ENCODE measurements at places on chromosomes 12 and 14.
A peak's percentile ranks its signal among the peaks of the same experiment; 100 is the strongest.

- no peak for DNase-seq
These were observed 173.2 kb downstream of the BRMS1L start for GRCh38 chr14:35999294-35999693.

DNA sequence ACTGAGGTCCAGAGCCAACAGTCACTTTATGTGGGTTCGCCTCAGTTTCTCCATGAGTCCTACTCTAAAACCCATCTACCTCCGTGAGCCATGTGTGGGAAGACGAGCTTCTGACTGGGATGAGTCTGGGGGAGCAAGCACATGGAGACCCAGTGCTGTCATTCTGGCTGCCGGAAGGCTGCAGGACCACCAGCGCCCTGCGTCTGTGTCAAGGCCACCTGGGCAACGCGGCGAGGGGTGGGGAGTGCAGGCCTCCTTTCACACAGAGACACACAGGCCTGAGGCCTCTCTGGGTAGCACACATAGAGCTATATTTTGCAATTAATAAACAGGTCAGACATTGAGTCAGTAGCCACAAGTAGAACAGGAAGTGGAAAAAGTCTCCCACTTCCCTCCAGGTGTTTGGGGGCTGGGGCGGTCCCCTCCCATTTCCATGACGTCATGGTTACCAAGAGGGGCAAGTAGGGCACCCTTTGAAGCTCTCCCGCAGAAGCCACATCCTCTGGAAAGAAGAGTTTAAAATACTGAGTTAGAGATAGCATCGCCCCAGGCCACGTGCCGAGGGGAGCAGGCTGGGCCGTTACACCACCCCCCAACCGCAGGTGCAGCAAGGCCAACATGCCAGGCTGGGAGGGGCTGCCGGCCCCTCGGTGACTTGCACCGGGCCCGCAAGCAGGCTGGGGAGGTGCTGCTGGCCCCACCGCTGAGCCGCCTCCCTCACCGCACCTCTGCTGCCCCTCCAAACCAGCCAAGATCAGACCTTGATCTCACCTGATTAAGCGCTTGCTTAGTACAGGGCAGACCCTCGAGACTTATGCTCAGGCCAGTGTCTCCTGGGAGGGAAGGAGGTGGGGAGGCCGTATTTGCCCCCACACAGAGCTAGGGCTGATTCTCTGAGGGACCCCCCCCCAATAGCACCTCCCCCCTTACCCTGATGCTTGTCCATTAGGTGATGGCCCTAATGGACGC lies 32.7 kb downstream of the DAD1 start:
- DNase-seq, result peak; percentile 52

DNA sequence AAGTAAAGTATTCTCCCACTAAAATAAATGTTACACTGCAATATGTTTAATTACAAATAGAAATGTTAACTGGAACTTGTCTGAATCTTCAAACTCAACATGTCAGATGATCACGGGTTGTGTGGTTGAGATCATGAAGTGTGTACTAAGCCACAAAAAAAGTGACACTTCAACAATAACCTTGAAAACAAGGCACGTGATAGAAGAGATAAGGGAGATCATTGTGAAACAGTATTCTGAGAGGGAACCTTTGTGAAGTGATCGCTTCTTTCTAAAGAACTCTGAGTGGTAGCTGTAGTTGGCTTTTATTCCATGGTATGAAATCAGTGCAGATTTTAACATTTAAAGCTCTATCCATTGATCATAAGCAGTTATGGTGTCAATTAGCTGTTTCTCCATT lies 60.0 kb downstream of the LIN52 start:
- no peak for DNase-seq

GRCh38 chr12:115697340-115697739 lies 580.2 kb downstream of the MED13L start:
- no peak for DNase-seq

GRCh38 chr14:32469388-32470160 lies 140.5 kb downstream of the AKAP6 start:
- no peak for DNase-seq

DNA sequence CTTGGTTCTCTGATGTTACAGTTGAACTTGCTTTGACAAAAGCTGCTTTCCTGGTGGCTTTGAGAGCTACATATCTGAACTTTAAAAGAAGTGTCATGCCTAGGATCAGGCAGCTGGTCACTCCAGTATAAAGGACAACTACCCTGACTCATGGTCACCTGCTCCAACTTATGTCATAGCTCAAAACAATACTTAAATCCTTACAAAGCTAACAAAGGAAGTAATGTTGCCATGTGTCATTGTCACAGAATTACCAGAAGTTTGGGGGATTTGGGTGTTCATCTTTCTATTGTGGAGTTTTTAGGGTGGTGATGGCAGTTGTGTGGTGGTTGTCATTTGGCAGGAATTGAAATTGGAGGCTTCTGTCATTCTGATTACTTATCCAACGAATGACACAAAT lies 1.8 kb upstream of the TCP11L2 start:
- no peak for DNase-seq

DNA sequence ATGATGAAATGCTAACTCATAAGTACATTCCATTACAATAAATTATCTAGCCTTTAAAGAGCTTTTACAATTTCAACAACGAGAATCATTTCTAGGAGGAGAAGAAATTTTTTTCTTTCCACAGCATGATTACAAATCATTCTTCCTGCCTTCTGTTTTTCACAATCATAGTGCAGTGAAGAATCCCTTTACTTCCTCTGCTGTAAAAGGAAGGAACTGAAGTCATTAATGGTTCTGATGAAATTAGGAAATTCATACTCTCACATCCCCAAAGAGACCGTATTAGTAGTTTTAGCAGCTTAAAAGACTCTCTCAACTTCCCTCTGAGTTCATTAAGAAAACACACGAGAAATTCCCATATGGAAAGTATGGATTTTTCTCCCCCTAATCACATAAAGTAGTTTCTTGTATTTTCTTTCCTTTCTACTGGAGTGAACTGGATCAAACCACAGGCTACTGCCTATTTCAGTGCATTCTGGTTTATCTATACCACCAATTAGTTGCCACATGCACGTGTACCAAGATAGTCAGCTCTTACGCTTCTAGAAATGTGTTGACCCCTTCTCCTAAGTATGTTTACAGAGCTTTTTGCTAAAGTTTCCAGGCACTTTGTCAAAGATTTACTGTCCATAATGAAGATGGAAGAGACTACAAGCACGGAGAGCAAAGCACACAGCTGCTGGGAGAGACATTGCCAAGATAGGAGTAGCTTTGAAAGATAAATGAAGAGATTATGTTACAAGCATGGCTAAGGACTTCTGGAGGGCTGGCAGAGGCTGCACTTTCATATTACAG lies 58.9 kb upstream of the KITLG start:
- no peak for DNase-seq

- peak; percentile 53 for DNase-seq
These were observed at the start of gene INSM2 for GRCh38 chr14:35533357-35534207. Gene INSM2 (plus strand): TSS chr14:35534164. CDS start chr14:35534253, 89 bp downstream.

- peak; percentile 81 for DNase-seq
These were observed 5.9 kb upstream of the SIVA1 start for GRCh38 chr14:104746934-104747481.

DNA sequence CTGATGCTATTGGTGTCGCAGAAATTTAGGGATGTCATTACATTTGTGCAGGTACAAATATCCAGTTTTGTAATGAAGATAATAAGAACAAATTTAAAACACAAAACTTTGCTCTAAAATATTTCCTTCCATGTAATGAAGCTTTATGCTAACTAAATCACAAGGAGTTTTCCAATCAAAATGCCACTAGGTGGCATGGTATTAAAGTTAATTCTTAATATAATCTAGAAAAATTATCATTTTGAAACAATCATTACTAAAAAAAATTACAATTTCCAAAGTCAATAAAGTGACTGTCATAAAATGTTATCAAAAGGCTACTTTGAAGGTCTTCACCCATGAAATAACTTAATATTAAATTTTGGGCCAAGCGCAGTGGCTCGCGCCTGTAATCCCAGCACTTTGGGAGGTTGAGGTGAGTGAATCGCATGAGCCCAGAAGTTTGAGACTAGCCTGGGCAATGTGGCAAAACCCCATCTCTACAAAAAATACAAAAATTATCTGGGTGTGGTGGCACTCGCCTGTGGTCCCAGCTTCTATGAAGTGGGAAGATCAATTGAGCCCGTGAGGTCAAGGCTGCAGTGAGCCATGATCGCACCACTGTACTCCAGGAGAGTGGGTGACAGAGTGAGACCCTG lies 77.4 kb downstream of the KIF21A start:
- no peak for DNase-seq

DNA sequence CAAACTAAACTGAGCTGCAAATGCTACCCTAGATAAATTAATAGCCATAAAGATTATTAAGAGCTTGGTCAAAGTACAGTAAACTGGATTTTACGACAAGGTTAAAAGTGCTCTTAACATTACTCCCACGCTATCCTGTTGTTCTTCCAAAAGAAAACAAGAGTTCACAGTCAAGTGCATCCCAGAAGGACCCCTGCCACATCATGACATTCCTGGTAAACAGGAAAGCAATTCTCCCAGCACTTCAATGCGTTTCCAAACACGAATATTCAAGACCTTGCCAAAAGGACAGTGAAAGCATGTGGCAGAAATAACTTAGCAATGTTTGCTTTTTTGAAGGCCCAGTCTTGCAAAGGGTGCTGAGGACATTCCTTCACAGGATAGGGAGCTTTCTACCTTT lies 11.2 kb downstream of the SPRING1 start:
- no peak for DNase-seq

DNA sequence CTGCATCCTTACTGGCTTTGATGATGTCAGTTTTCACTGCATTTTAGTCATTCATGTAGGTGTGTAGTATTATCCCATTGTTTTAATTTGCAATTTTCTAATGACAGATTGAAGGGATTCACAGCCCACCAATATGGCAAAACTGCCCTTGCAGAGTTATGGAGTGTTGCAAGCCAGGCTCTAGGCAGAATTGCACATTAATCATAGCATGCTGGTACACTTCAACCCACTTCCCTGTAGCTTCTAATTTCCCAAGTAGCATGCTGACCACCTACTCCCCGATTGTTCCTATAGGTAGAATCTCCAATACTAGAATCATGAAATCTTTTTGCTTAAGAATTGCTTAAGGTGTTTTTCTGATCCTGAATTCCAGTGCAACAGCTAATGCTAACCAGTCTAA lies 5.2 kb upstream of the RNASE6 start:
- DNase-seq, result no peak

DNA sequence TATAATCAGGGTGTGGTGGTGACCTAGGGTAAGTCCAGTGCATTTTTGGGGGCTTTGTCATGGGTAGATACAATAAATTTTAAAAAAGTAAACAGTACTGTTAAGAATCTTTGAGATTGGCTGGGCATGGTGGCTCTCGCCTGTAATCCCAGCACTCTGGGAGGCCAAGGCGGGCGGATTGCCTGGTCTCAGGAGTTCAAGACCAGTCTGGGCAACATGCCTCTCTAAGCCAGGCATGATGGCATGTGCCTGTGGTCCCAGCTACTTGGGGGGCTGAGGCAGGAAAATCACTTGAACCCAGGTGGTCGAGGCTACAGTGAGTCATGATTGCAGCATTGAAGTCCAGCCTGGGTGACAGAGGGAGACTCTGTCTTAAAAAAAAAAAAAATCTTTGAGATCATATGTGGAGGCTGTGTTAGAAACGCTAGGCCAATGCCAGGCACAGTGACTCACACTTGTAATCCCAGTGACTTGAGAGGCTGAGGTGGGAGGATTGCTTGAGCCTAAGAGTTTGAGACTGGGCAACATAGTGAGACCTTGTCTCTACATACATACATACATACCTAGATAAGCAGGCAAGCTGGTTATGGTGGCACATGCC lies 67.7 kb downstream of the PRKCH start:
- no peak for DNase-seq

DNA sequence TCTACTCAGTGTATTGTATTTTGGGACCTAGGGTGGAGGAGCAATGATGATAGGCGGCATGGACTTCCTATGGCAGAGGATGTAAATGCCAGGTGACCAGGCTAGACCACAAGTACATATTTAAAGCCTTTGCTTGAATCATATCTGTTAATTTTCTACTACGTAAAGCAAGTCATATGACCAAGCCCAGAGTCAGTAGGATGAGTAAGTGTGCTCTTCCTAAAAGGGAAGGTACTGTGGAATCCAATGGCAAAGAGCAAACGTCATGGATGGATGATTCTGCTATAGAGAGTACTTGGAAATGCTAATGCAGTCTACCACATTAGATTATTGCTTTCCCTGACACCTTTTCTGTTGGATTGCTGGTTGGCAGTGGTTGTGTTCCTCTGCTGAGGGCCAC lies 16.8 kb downstream of the GPATCH2L start:
- DNase-seq, result no peak

- DNase-seq, result no peak
These were observed 68.9 kb upstream of the BBS10 start for GRCh38 chr12:76417116-76417515.

DNA sequence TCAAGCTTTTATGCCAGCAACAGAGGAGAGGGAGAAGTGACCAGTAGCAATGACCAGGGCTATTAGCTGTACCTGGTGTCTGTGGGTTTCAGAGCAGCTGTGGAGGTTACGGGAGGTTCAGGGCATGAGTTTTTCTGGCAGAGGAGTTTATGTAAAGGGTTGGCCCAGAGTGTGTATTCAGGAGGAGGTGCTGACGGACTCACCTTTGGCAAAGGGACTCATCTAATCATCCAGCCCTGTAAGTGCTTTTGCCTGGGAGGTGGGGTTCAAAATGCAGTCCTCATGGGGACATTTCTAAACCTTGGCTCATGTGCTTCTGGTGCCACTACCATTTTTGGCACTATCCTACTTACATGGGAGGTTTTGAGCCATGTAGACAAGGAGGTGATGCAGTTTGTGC lies 95.3 kb downstream of the DAD1 start:
- no peak for DNase-seq

DNA sequence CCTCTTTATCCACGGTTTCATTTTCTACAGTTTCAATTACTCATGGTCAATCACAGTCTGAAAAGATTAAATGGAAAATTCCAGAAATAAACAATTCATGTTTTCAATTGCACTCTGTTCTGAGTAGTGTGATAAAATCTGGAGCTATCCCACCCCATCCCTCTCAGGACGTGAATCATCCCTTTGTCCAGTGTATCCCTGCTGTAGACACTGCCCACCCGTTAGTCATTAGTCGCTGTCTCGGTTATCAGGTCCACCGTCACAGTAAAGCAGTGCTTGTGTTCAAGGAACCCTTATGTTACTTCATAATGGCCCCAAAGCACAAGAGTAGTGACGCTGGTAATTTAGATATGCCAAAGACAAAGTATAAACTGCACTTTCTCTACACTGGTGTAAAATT lies 141.0 kb upstream of the LMNTD1 start:
- no peak for DNase-seq

DNA sequence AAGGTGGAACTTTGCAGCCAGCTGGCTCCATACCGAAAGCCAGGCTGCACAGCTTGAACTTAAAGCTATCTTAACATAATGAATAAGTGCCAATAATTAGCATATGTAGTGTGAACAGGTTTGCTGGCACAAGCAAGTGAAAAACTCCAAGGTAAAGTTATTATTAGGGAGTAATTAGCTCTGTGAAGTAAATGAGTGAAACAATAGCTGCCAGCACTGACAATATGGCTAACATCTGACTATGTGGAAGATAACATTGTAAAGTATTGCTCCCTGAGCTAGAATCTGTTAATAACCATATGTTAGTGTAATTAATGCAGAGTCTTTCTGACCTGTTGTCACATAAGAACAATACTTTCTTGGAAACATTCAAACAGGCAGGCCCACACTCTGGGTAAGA lies 246.4 kb downstream of the SOX5 start:
- no peak for DNase-seq

GRCh38 chr12:121188227-121188626 lies 21.7 kb upstream of the P2RX4 start:
- DNase-seq, result no peak

Data from left lobe of liver (tissue), 2 donors.